ENCODE measurements at places on chromosomes 11 and 22.

- no peaks in the 10 kb centered on the region for H3K4me1 ChIP-seq
- H3K27ac ChIP-seq, result no peak overlapping the region
- no peak for DNase-seq
- no peaks in the 10 kb centered on the region for H3K36me3 ChIP-seq
These were observed 24.0 kb downstream of the SWAP70 start for GRCh38 chr11:9687711-9688477.

- peaks cover 18% of the 10 kb centered on the region for H3K27me3 ChIP-seq
- no peak overlapping the region for H3K4me3 ChIP-seq
- H3K36me3 ChIP-seq, result peaks cover 3% of the 10 kb centered on the region
- peaks cover 59% of the 10 kb centered on the region for H3K4me1 ChIP-seq
- DNase-seq, result no peak
- H3K27ac ChIP-seq, result peak overlapping the region; percentile 61
These were observed 90.1 kb downstream of the PDHX start for GRCh38 chr11:35006389-35007128.

- DNase-seq, result no peak
- no peaks in the 10 kb centered on the region for H3K4me1 ChIP-seq
- H3K27me3 ChIP-seq, result peaks cover 3% of the 10 kb centered on the region
- H3K27ac ChIP-seq, result no peak overlapping the region
- H3K36me3 ChIP-seq, result no peaks in the 10 kb centered on the region
These were observed 40.9 kb upstream of the MYEOV start for GRCh38 chr11:69253028-69253427.

GRCh38 chr11:76666408-76666807, 4.1 kb downstream of the LRRC32 start:
- H3K27me3 ChIP-seq, result peaks cover 12% of the 10 kb centered on the region
- DNase-seq, result no peak
- no peak overlapping the region for H3K4me3 ChIP-seq

DNA sequence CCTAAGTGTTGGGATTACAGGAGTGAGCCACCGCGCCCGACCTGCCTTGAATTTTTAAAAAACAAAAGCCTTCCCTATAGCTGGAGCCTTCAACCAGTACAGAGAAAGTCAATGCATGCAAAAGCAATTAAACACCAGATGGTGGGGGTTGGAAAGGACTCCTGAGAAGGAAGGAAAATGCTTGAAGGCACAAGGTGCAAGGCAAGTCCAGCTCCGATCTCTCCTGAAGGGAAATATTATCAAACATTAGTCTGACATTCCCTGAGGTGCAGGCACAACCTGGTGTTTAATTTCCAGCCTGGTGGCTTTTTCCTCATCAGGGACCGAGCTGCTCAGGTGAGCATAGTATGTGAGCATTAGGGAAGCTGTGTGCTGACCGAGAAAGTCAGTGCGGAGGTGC, 12.9 kb upstream of the RAPSN start:
- H3K27ac ChIP-seq, result no peak overlapping the region
- H3K4me1 ChIP-seq, result no peaks in the 10 kb centered on the region
- peaks cover 12% of the 10 kb centered on the region for H3K36me3 ChIP-seq
- no peak overlapping the region for H3K4me3 ChIP-seq
- no peaks in the 10 kb centered on the region for H3K27me3 ChIP-seq

DNA sequence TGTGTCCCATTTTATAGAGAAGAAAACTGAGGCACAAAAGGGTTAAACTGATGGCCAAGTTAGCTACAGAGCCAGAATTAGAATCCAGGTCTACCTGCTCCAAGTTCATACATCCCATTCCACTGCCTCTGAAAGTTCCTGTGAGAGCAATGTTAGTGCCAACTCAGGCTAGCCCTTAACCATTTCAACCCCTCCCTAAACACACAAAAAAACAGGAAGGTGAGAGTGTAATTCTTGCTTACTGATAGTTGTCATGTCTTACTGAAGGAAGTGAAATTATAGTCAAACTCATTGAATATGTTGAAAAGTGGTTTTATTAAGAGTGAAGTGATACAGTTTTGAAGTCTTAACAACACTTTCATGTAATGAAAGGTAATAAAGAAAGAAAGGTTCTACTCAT, 2.9 kb upstream of the E2F8 start:
- H3K27ac ChIP-seq, result no peak overlapping the region
- H3K27me3 ChIP-seq, result peaks cover 34% of the 10 kb centered on the region
- no peak for DNase-seq
- no peak overlapping the region for H3K4me3 ChIP-seq
- peaks cover 6% of the 10 kb centered on the region for H3K36me3 ChIP-seq

GRCh38 chr11:8707541-8708191, 25.1 kb downstream of the RPL27A start:
- DNase-seq, result no peak
- H3K27ac ChIP-seq, result no peak overlapping the region

DNA sequence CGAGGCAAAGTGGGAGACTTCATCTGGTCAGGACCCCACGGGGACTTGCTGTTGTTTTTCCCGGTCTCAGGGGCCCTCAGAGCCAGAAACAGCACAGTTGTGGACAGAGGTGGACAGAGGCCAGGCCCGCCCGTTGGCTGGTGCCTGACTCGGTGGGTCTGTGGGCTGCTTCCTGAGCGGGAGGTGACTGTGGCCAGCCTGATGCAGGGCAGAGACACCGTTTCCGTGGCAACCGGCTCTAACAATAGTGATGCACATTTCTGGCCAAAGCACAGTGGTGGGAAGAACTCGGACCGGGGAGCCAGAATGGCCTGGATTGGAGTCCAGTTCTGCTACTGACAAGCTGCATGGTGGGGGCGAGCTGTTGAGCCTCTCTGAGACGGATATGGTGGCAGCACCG, 58.7 kb upstream of the ATXN10 start:
- DNase-seq, result no peak
- H3K4me1 ChIP-seq, result peaks cover 7% of the 10 kb centered on the region
- peak overlapping the region; percentile 56 for H3K27ac ChIP-seq
- peaks cover 2% of the 10 kb centered on the region for H3K27me3 ChIP-seq
- no peak overlapping the region for H3K4me3 ChIP-seq

DNA sequence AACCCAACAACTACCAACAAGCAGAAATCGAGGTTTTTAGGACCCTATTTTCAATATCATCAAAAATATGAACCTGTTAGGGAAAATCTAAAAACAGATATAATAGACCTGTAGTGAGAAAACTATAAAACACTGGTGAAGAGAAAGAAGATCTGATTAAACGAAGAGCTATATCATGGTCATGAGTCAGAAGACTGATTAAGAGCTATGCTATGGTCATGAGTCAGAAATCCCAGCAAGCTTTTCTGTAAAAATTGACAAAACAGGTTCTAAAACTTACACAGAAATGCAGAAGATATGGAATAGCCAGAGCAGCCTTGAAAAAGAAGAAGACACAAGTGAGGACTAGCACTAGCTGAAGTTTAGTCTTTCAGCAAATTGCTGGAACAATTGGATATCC, 345.0 kb downstream of the TBC1D22A start:
- no peaks in the 10 kb centered on the region for H3K27me3 ChIP-seq
- H3K27ac ChIP-seq, result no peak overlapping the region
- no peak overlapping the region for H3K4me3 ChIP-seq
- DNase-seq, result no peak
- peaks cover 2% of the 10 kb centered on the region for H3K36me3 ChIP-seq
- no peaks in the 10 kb centered on the region for H3K4me1 ChIP-seq

- no peaks in the 10 kb centered on the region for H3K27me3 ChIP-seq
- no peak overlapping the region for H3K27ac ChIP-seq
- no peaks in the 10 kb centered on the region for H3K36me3 ChIP-seq
- no peaks in the 10 kb centered on the region for H3K4me1 ChIP-seq
- no peak overlapping the region for H3K4me3 ChIP-seq
These were observed 72.3 kb upstream of the POU2AF2 start for GRCh38 chr11:111173221-111173620.

DNA sequence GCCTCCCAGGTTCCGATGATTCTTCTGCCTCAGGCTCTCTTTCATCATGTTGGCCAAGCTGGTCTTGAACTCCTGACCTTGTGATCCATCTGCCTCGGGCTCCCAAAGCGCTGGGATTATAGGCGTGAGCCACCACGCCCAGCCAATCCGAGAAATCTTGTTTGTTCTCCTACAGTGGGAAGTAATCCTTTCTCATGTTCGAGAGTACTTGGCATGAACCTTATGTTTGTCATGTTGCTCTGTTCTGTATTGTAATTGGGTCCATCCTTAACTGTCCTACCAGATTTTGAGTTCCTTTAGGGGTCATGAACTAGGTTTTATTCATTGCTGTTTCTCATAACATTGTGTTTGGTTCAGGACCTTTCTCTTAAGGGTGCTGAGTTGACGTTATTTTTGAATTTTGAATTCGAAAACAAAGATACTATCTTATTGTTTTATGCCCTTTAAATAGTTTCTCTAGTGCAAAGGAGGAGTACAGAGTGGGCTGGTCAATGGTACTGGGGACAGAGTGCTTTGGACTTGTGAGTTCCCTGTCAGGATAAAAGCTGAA, 113.4 kb upstream of the RRM1 start:
- H3K36me3 ChIP-seq, result peaks cover 16% of the 10 kb centered on the region
- no peak overlapping the region for H3K27ac ChIP-seq
- DNase-seq, result no peak
- H3K27me3 ChIP-seq, result no peaks in the 10 kb centered on the region

DNA sequence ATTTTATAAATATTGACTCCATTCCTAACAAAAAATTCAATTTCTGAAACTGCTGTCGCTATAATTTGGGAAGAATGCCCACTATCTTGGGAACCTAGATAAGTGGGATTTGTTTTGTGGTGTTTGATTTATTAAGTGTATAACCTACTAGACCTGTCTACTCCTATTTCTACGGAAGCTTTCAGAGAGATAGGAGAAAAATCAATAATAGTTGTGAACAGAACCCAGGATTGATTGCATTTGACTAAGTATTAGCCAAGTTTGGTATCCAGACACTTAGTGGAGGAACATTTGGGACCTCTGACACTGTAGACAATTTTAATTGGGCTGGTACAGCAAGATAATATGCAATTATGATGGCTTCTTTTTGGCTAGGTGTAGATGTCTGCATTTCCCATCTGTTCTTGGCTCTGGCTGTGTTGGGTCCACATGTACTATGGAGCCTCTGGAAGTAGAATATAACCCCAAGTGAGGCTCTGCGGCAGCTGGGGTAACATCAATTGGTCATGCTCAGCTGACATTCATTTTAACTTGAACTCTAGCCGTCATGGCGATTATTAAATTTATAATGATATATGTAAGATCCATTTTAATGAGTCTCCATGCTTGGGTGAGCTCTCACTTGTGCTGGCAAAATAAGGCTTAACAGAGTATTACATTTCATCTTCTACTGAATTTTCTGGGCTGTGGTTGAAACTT, 111.5 kb upstream of the E2F8 start:
- no peak overlapping the region for H3K4me3 ChIP-seq
- no peaks in the 10 kb centered on the region for H3K36me3 ChIP-seq
- peaks cover 32% of the 10 kb centered on the region for H3K27me3 ChIP-seq
- DNase-seq, result no peak
- no peaks in the 10 kb centered on the region for H3K4me1 ChIP-seq

GRCh38 chr22:27731621-27732020, 69.9 kb downstream of the MN1 start:
- H3K27me3 ChIP-seq, result no peaks in the 10 kb centered on the region
- DNase-seq, result no peak
- H3K27ac ChIP-seq, result no peak overlapping the region
- no peak overlapping the region for H3K4me3 ChIP-seq
- H3K36me3 ChIP-seq, result no peaks in the 10 kb centered on the region
- no peaks in the 10 kb centered on the region for H3K4me1 ChIP-seq

GRCh38 chr22:24088816-24089215, 77.7 kb downstream of the CABIN1 start:
- no peaks in the 10 kb centered on the region for H3K4me1 ChIP-seq
- peaks cover 44% of the 10 kb centered on the region for H3K36me3 ChIP-seq
- H3K27ac ChIP-seq, result no peak overlapping the region
- H3K27me3 ChIP-seq, result no peaks in the 10 kb centered on the region
- DNase-seq, result no peak

DNA sequence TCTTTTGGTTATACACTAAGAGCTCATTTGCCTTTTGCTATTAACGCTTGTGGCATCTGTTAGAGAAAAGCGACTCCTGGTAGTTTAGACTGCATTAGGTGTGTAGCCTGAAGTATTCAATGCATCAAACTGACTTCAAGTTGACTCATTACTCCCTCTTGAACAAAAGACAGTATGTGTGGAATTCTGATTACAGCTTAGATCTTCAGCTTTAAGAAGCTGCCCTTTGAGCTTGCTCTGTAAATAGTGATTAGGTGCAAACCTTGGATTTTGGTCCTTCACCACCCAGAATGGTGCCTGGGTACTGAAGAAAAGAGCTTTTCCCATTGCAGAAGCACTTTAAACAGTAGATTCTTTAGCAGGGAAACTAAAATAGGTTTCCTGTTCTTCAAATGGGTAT, 62.1 kb downstream of the FAT3 start:
- no peak overlapping the region for H3K27ac ChIP-seq
- no peaks in the 10 kb centered on the region for H3K4me1 ChIP-seq
- no peak overlapping the region for H3K4me3 ChIP-seq
- no peaks in the 10 kb centered on the region for H3K36me3 ChIP-seq
- H3K27me3 ChIP-seq, result no peaks in the 10 kb centered on the region
- DNase-seq, result no peak

DNA sequence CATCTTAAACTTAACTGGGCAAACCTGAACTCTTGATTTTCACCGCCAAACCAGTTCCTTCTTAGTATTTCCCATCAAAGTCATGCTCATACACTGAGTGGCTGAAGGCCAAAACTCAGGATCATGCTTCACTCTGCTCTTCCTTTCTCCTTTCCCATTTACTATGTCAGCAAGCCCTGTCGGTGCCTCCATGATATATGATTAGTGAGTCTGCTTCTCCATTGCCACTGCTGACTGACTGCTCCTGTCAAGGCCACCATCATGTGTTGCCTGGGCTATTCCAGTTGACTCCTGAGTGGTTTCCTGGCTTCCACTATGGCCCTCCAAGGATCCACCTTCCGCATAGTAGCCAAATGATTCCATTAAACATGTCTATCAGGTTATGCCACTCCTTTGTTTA, 42.8 kb upstream of the AMPD3 start:
- H3K4me3 ChIP-seq, result no peak overlapping the region
- H3K4me1 ChIP-seq, result peaks cover 39% of the 10 kb centered on the region
- peaks cover 15% of the 10 kb centered on the region for H3K27me3 ChIP-seq
- no peak overlapping the region for H3K27ac ChIP-seq
- peaks cover 3% of the 10 kb centered on the region for H3K36me3 ChIP-seq

DNA sequence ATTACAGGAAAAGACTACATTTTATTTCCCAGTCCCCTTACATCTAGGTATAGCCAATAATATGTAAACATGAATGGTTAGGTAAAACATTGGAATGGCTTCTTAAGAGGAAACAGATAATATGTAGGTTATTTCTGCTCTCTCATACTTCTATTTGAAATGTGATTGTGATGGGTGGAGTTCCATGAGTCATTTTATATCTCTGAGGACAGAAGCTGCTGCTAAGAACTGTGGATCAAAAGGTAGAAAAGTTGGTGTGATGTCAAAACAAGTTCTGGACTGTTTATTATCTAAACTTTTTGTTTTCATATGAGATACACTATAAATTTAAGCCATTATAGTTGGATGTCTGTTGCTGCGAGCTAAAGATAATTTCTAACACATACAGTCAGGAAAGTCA, 799.4 kb upstream of the TENM4 start:
- DNase-seq, result no peak
- H3K27ac ChIP-seq, result no peak overlapping the region
- H3K4me3 ChIP-seq, result no peak overlapping the region
- no peaks in the 10 kb centered on the region for H3K36me3 ChIP-seq

- DNase-seq, result no peak
- no peaks in the 10 kb centered on the region for H3K4me1 ChIP-seq
- no peak overlapping the region for H3K27ac ChIP-seq
- no peaks in the 10 kb centered on the region for H3K36me3 ChIP-seq
- H3K27me3 ChIP-seq, result peaks cover 3% of the 10 kb centered on the region
These were observed 155.0 kb downstream of the FBXO7 start for GRCh38 chr22:32629573-32629957.

Measured in activated T-helper 1 cell treated with anti-CD3 and anti-CD28 coated beads, Interleukin-12 subunit alpha, Interleukin-12 subunit beta, Interleukin-2, Interleukin-4 antibody, amounts not matched to agents 30 ng/mL and 10 ng/mL and 1 ng/mL, durations not matched to agents 14 hours and 24 hours and 36 hours (primary cell).